ENCODE measurements at places on chromosomes 2 and 18. TPM values are rescaled to one million over a fixed set of nuclear protein-coding genes. Genes with fewer than 3 reads are reported as not detected.

DNA sequence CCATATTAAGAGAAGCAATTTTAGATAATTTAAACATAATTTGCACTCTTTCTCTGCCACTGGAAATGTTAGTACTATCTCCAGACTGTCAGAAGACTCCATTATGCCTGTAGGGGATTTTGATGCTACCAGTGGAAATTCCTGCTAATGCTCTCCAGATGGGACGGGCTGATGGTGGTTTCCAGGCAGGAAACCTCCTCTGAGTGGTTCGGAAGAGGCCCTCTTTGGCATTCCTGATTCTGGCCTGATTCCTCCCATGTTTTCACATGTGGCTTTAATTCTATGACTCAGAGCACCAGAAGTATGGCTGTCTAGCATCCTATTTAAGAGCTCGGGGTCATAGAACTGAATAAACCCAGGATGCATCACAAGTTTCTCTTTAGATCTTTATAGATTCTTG lies 70.9 kb upstream of the ST6GAL2 start:
- DNase-seq, result no peak

- no peak for DNase-seq
Measured at GRCh38 chr2:37348155-37348554, 3.7 kb downstream of the QPCT start.

DNA sequence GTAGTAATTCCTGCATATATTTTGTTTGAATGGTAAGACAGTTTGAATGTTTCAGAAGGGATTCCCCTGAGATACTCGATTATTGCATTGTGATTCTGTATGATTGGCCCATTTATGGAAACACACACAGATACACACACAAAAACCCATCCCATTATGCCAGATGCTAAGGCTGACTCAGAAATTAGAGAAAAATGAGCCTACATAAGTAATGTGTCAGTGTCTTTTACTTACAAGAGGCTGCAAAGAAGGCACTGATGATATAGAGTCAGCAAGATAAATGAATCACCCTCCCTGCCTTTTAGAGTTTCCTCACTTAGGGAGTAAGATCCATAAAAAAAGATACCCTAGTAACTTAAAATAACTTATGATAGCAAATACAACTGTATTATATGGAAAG lies 1481.1 kb upstream of the ACVR2A start:
- no peak for DNase-seq

- DNase-seq, result no peak
Measured at GRCh38 chr2:60958800-60959199, 58.7 kb upstream of the PEX13 start.

The COLEC11 gene
- 1.1 TPM for total RNA-seq

DNA sequence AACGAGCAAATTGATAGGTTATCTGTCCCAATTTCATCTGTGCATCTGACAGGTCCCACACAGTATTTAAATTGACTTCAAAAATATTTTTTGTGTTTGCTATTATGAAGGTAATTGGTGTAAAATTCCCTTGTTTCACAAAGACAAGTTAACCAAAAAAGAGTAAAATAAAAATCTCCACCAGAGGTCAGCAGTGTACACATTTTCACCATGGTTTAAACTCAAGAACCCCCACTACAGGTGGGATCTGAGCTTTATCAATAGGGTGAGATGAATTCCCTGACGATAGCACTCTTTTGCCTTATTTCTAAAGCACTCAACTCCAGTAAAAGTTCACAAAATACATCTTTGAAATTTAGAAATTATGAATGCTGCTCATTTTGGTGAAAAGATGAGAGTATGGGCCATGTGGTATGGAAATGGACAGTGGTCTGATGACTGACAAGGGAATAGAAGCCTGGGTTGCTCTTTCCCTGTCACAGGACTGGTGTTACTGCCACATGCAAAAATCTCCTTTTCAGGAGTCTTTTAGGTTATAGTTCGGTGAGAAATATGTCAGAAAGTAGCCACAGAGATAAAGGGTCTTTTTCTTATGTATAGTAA lies 68.0 kb downstream of the SERPINB8 start:
- no peak for DNase-seq

GRCh38 chr18:45482286-45482685 lies 133.0 kb upstream of the SLC14A2 start:
- DNase-seq, result no peak

- no peak for DNase-seq
Measured at GRCh38 chr2:212968284-212969081, 182.9 kb downstream of the IKZF2 start.

GRCh38 chr2:98870516-98871158 lies 65.4 kb downstream of the CRACDL start:
- no peak for DNase-seq

- DNase-seq, result no peak
Measured at GRCh38 chr2:215140166-215140707, 1.8 kb upstream of the ABCA12 start.
